Spleen (tissue), 13 donors: ENCODE measurements at places on chromosomes 5 and 9. TPM values are rescaled to one million over a fixed set of nuclear protein-coding genes. Genes with fewer than 3 reads are reported as not detected.

- H3K4me1 ChIP-seq, result no peaks in the 10 kb centered on the region
- H3K27me3 ChIP-seq, result no peaks in the 10 kb centered on the region
- DNase-seq, result no peak
- H3K36me3 ChIP-seq, result peaks cover 39% of the 10 kb centered on the region
These were observed 70.5 kb downstream of the NEK6 start for GRCh38 chr9:124328285-124328684.

GRCh38 chr9:123784518-123784917, 145.4 kb downstream of the DENND1A start:
- no peak overlapping the region for H3K27ac ChIP-seq
- H3K27me3 ChIP-seq, result no peaks in the 10 kb centered on the region
- DNase-seq, result no peak
- no peaks in the 10 kb centered on the region for H3K4me1 ChIP-seq

Gene HRCT1
- 0.65 TPM for total RNA-seq

Gene DOCK2
- total RNA-seq, result 210 TPM

- H3K36me3 ChIP-seq, result no peaks in the 10 kb centered on the region
- no peak for DNase-seq
These were observed 7.1 kb upstream of the DELE1 start for GRCh38 chr5:141916522-141916921.

Gene UNC13B
- 14.3 TPM for total RNA-seq

Gene SNCB
- not detected for total RNA-seq
